ENCODE measurements at places on chromosomes 5 and 9. TPM values are rescaled to one million over a fixed set of nuclear protein-coding genes. Genes with fewer than 3 reads are reported as not detected.

The PCDHA4 gene
- not detected for total RNA-seq

The PFN3 gene
- not detected for total RNA-seq

The CREB3 gene
- 21.3 TPM for total RNA-seq

The IL17B gene
- total RNA-seq: not detected

The CDC20B gene
- total RNA-seq: not detected

The C9 gene
- not detected for total RNA-seq

The SWI5 gene
- total RNA-seq: 10.0 TPM

The PPP3R2 gene
- total RNA-seq: not detected

- H3K27ac ChIP-seq: no peak overlapping the region
- H3K36me3 ChIP-seq: no peaks in the 10 kb centered on the region
- peak overlapping the region; percentile 47 for H3K4me3 ChIP-seq
- DNase-seq: peak; percentile 23
Observed at GRCh38 chr5:99032234-99033013, 103.6 kb upstream of the CHD1 start.

GRCh38 chr9:27430750-27431535 is 93.1 kb upstream of the IFNK start:
- no peak overlapping the region for H3K4me3 ChIP-seq
- DNase-seq: no peak
- no peaks in the 10 kb centered on the region for H3K27me3 ChIP-seq

- H3K4me1 ChIP-seq: peaks cover 18% of the 10 kb centered on the region
- no peak overlapping the region for H3K4me3 ChIP-seq
- DNase-seq: no peak
- H3K27ac ChIP-seq: no peak overlapping the region
- H3K27me3 ChIP-seq: no peaks in the 10 kb centered on the region
Observed at GRCh38 chr9:37408933-37409710, 13.4 kb upstream of the GRHPR start.

DNA sequence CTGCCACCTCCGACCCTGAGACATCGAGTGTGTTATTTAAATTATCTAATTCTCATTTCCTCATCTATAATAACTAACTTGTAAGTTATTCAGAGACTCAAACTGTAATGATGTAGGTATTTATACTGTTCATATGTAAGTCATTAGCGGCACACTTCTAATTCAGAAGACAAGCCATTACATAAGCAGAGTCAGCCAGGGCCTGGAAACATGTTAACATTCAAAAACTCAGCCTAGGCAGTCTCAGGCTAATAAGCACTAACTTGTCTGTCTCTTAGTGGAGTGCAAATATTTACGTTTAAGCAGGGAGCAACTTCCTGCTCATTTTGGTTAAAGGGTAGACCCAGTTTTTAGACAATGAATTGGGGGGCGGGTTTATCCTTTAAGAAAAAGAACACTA is 598.4 kb downstream of the ACTL7B start:
- H3K4me3 ChIP-seq: no peak overlapping the region
- no peak overlapping the region for H3K27ac ChIP-seq
- no peaks in the 10 kb centered on the region for H3K4me1 ChIP-seq
- H3K27me3 ChIP-seq: no peaks in the 10 kb centered on the region
- no peak for DNase-seq
- no peaks in the 10 kb centered on the region for H3K36me3 ChIP-seq

GRCh38 chr5:33843579-33843978 is 48.2 kb downstream of the ADAMTS12 start:
- H3K27me3 ChIP-seq: no peaks in the 10 kb centered on the region
- H3K36me3 ChIP-seq: no peaks in the 10 kb centered on the region
- no peaks in the 10 kb centered on the region for H3K4me1 ChIP-seq
- no peak overlapping the region for H3K4me3 ChIP-seq
- H3K27ac ChIP-seq: no peak overlapping the region
- no peak for DNase-seq

- H3K27me3 ChIP-seq: no peaks in the 10 kb centered on the region
- H3K36me3 ChIP-seq: no peaks in the 10 kb centered on the region
Observed at GRCh38 chr9:26800322-26800721, 92.3 kb downstream of the CAAP1 start.

DNA sequence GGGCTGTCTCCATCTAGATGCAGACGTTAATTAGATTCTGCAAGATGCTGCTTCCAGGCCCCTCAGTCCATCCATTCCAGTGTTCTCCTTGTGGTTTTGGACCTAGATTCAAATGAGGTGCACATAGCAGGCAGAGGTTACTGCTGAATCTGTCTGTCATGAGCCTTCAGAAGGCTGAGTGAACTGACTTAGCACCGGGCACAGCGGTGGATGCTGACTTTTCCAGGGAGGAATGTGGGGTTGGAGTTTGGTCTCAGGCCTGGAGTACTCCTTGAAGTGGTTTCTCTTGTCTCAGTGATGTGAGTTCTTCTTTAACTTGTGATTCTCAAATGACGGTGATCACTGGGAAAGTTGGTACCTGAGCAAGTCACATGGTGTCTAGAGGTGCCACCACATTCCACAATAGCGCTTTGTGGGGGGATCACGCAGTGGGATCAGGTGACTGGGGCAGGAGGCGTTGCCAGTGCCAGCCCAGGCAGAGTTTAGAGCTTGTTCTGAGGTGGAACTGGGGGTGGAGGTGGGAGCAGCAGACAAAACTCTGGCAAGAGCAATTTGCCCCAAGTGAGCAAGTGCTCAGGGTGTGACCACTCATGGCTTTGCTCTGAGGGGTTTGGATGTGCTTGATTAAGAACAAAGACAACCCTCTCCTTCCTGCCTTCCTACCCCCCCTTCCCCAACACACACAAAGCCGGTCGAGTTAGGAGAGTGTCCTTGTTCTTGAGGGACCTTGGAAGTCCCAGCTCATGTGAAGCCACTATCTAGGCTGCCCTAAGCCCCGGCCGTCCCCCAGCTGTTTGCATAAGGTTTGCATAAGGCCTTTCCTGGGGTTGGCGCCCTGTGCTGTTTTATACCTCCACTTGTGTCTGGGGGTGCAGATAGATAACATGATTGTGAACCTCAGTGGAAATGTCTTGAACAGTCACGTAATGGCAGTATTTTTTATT is 25.1 kb downstream of the JADE2 start:
- DNase-seq: no peak
- H3K27me3 ChIP-seq: no peaks in the 10 kb centered on the region

- no peaks in the 10 kb centered on the region for H3K36me3 ChIP-seq
- no peak overlapping the region for H3K4me3 ChIP-seq
- no peak for DNase-seq
- H3K27ac ChIP-seq: no peak overlapping the region
Observed at GRCh38 chr5:72234868-72235267, 85.2 kb downstream of the MRPS27 start.

- DNase-seq: no peak
- H3K4me3 ChIP-seq: no peak overlapping the region
- H3K4me1 ChIP-seq: peaks cover 9% of the 10 kb centered on the region
- no peaks in the 10 kb centered on the region for H3K36me3 ChIP-seq
- H3K27me3 ChIP-seq: no peaks in the 10 kb centered on the region
- no peak overlapping the region for H3K27ac ChIP-seq
Observed at GRCh38 chr5:108321341-108321740, 60.6 kb downstream of the FBXL17 start.

DNA sequence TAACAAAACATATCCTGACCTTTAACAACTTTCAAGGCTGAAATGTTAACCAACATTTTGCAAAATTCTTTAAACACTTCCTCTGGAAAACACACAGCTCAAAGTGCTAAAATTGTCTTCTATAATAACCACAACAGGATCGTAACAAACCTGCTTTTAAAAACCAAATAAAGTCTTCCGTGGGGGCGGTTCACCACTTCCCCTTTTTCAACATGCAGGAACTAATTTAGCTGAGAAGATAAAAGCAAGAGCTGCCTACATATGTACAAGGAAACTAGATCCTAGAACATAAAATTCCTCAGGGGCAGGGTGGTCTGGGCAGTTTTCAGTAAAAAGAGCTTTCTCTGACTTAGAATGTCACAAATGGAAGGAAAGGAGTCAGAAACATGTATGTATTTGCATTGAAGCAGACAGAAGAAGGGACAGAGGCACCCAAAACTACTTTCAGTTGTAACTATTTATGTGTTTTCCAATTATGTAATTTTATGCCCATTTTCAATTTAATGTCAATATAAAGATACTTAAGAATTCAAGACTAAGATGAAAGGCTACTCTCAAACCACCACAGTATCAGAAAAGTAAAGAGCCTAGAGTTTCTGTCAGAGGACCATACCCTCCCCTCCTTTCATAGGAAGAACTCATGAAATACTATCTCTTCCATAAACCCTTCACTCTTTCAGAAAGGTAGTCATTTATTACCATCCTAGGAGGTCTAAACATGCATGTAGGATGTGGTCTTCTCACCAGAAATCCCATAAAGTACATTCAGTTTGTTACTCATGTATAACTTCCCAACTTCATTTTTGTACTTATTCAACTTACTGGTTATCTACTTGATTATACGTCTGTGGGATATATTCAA is 185.9 kb upstream of the RASA1 start:
- H3K27me3 ChIP-seq: no peaks in the 10 kb centered on the region
- H3K36me3 ChIP-seq: no peaks in the 10 kb centered on the region
- no peak overlapping the region for H3K27ac ChIP-seq
- H3K4me3 ChIP-seq: no peak overlapping the region

DNA sequence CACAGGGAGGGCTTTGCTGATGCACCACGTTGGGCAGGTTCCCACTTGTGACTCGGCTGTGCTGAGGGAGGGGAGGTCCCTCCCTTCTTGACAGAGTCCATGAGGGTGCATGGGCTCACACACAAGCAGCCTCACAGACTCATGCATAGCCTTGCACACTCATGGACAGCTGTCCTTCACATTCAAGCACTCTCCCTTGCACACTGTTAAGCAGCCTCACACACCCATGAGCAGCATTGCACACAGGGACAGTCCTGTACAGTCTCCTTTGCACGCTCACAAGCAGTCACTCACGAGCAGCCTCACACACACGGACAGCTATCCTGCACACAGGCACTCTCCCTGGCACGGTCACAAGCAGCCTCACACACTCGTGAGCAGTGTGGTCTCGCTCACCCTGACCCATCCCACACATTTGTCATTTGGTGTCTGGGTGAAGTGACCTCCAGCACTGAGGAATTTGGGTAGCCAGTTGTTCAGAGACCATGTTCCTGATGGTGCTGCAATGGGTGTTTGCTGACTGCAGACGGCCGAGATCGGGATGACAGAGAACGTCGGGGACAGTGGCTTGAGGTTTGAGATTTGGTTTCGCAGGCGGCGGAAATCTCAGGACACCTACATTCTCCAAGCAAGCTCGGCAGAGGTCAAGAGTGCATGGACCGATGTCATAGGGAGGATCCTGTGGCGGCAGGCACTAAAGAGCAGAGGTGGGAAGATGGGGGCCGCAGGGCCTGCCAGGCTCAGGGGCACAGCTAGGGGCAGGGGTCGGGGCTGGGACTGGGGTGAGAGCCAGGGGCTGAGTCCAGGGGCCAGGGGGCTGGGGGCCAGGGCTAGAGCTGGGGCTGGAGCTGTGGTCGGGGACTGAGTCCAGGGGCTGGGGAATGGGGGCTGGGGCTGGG is 17.7 kb upstream of the LRRC14B start:
- no peak overlapping the region for H3K4me3 ChIP-seq
- DNase-seq: peak; percentile 28
- no peaks in the 10 kb centered on the region for H3K36me3 ChIP-seq
- H3K4me1 ChIP-seq: no peaks in the 10 kb centered on the region
- no peak overlapping the region for H3K27ac ChIP-seq

- no peaks in the 10 kb centered on the region for H3K27me3 ChIP-seq
- no peaks in the 10 kb centered on the region for H3K36me3 ChIP-seq
- no peak within 1 kb of the TSS for H3K4me3 ChIP-seq
- H3K4me1 ChIP-seq: no peaks in the 10 kb centered on the region
Observed at GRCh38 chr5:160229190-160229742, at the start of gene FABP6. TSS of gene FABP6 (plus strand) at chr5:160229506. CDS start at chr5:160229558, 52 bp downstream.

- DNase-seq: no peak
- no peak overlapping the region for H3K4me3 ChIP-seq
- no peak overlapping the region for H3K27ac ChIP-seq
- H3K36me3 ChIP-seq: no peaks in the 10 kb centered on the region
- H3K4me1 ChIP-seq: peaks cover 5% of the 10 kb centered on the region
- no peaks in the 10 kb centered on the region for H3K27me3 ChIP-seq
Observed at GRCh38 chr9:13411791-13412190, 132.3 kb upstream of the MPDZ start.

GRCh38 chr9:137025517-137025966 is 2.5 kb downstream of the ABCA2 start:
- no peak for DNase-seq
- H3K4me3 ChIP-seq: no peak overlapping the region
- peaks cover 21% of the 10 kb centered on the region for H3K4me1 ChIP-seq
- no peak overlapping the region for H3K27ac ChIP-seq
- no peaks in the 10 kb centered on the region for H3K36me3 ChIP-seq

GRCh38 chr5:146560205-146560812 is 44.3 kb upstream of the GPR151 start:
- H3K36me3 ChIP-seq: no peaks in the 10 kb centered on the region
- no peaks in the 10 kb centered on the region for H3K4me1 ChIP-seq
- no peak for DNase-seq
- H3K27ac ChIP-seq: no peak overlapping the region
- no peaks in the 10 kb centered on the region for H3K27me3 ChIP-seq
- no peak overlapping the region for H3K4me3 ChIP-seq

GRCh38 chr5:148957591-148958202 is 105.2 kb downstream of the SH3TC2 start:
- H3K27me3 ChIP-seq: no peaks in the 10 kb centered on the region
- no peak overlapping the region for H3K27ac ChIP-seq
- no peak overlapping the region for H3K4me3 ChIP-seq
- H3K4me1 ChIP-seq: peaks cover 5% of the 10 kb centered on the region
- no peak for DNase-seq
- no peaks in the 10 kb centered on the region for H3K36me3 ChIP-seq

GRCh38 chr5:115265220-115265619 is 2.5 kb upstream of the PGGT1B start:
- no peak overlapping the region for H3K27ac ChIP-seq
- no peaks in the 10 kb centered on the region for H3K36me3 ChIP-seq
- H3K27me3 ChIP-seq: no peaks in the 10 kb centered on the region
- peaks cover 16% of the 10 kb centered on the region for H3K4me1 ChIP-seq
- H3K4me3 ChIP-seq: no peak overlapping the region

DNA sequence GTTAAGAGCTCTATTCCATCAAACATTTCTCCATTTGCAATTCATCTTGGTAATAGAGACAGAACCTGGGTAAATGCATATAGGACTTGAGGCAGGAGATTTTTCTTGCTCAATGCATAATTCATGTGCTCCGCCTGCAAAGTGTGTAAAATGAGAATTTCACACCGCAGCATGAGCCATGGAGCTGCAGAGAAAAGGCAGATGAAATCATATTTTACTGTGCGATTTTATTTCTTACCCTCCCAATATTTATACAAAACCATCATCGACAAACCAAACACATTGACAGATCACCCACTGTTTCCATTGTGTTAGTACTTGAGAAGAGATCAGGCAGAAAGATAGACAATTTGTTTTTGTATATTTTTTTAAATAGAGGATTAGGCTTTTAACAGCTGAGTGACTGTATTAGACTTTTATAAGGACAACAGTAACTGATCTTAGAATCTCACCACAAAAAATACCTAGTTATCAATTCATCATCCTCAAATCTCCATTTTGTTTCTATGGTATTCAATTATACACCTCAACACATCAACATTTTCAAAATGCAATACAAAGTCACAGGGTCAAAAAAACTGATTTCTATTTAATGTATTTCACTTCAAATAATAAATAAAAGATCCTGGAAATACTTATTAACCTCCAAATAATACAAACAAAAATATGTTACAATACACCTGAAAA is 191.1 kb downstream of the AP3B1 start:
- H3K4me1 ChIP-seq: no peaks in the 10 kb centered on the region
- H3K27ac ChIP-seq: no peak overlapping the region
- H3K27me3 ChIP-seq: no peaks in the 10 kb centered on the region

- no peaks in the 10 kb centered on the region for H3K36me3 ChIP-seq
- H3K27me3 ChIP-seq: no peaks in the 10 kb centered on the region
- H3K27ac ChIP-seq: peak overlapping the region; percentile 65
- peak overlapping the region; percentile 82 for H3K4me3 ChIP-seq
- H3K4me1 ChIP-seq: peaks cover 4% of the 10 kb centered on the region
- peak; percentile 63 for DNase-seq
Observed at GRCh38 chr9:12775679-12776512, 1.1 kb downstream of the LURAP1L start.
